ENCODE measurements at places on chromosomes 16 and 17.

DNA sequence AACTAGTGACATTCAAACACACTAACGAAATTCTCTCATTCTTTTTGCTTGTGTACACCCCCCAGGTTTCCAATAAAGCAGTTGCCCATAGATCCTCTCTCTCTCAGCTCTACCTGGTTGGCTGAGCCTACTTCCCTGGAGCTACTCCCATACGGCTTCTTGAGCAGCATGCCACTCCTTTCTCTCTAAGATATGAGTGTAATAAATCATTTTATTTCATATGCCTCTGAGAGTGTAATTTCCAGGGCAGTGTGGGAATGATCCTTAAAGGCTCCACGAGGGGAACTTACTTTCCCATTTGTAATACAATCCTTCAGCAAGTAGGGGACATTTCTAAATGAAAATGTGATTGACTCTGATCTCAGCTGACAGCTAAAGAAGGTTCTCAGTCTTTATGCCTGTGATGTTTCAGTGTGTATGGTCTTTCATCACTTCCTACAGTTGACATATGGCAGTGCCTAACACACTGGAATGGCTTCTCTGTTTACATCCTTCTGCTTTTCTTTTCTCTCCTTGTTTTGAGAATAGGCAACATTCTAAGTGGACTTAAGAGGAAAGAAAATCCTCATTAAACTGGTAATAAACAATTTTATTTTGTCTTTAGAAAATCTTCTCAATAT is 1194.3 kb upstream of the CDH8 start:
- no peak for DNase-seq

DNA sequence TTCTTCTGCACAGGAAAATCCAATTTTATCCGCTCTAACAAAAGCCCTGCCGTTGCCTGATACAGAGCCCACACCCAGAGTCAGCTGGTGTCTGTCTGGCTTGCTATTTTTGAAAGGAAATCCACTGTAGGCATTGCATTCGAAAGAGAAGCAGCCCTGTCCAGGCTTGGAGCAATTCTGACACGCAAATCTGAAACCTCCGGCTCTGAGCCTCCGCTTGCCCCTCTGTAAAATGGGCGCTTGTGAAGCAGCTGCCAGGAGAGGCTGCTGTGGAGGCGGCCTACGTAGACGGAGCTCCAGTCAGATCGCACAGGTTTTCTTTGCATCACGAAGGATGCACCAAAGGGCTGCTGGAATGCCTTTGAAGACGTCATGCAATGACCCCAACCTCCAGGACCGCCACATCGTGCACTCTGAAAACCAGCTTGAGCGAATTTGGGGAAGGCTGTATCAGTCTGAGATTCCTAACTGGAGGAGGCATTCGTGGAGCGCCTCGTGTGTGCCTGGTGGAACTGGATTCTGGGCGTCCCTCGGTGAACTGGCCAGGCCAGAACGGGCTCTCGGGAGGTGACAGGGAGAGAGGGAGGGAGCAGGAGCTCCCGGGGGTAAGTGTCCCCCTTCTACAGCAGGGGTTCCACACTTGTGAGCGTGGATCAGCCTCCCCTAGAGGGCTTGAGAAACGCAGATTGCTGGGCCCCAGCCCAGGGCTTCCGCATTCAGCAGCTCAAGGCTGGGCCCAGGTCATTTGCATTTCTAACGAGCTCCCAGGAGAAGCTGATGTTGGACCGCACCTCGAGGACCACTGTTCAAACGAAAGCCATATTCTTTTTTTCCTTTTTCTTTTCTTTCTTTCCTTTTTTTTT is 215.5 kb downstream of the MRTFB start:
- no peak for DNase-seq

GRCh38 chr16:85349365-85350145 is 237.3 kb upstream of the CIBAR2 start:
- DNase-seq = no peak

DNA sequence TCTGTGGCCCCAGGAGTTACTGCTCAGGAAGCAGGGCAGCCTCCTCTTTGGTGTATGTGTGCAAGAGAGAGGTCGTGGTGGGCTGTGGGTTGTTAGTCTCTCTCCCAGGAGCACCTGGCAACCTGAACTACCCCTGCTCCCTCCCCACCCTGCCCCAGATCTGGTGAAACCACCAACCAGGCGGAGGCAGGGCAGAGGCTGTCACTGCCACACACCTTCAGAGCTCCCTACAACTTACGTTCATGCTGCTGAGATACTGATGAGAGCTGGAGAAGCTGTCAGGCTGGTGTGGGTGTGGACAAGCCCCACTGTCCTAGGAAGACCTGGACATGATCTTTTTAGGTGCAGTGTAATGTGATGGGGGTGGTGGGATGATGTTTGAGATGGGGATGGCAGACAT is 24.3 kb downstream of the GOSR2 start:
- DNase-seq = no peak

DNA sequence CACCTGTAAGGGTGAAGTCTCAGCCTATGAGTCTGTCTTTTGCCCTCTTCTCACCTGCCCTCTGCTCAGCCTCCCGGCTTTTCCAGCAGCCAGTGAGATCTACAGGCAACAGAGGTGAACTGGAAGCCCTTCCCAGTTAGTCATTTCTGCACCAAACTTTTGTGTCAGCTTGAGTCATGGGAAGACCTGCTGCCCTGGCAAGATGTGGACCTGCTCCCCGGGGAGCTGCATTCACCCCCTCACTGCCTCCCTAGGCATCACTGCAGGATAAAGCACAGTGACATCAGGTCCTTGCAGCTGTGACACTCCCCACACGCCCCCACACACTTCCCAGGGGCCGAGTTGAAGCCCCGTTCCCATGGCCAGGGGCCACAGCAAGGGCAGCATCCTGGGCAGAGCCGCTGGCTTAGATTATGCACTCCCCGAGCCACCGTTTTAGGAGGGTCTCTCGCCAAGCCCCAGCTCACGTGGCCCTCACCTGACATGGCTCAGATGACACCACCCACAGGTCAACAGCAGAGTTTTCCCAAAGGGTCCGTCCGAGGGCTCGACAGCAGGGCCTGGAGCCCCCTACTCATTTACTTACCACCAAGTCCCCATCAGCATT is 6.5 kb upstream of the ABR start:
- DNase-seq = no peak
